Tibial artery (tissue), 4 donors: ENCODE measurements at places on chromosomes 5 and 9.
A peak's percentile ranks its signal among the peaks of the same experiment; 100 is the strongest.

DNA sequence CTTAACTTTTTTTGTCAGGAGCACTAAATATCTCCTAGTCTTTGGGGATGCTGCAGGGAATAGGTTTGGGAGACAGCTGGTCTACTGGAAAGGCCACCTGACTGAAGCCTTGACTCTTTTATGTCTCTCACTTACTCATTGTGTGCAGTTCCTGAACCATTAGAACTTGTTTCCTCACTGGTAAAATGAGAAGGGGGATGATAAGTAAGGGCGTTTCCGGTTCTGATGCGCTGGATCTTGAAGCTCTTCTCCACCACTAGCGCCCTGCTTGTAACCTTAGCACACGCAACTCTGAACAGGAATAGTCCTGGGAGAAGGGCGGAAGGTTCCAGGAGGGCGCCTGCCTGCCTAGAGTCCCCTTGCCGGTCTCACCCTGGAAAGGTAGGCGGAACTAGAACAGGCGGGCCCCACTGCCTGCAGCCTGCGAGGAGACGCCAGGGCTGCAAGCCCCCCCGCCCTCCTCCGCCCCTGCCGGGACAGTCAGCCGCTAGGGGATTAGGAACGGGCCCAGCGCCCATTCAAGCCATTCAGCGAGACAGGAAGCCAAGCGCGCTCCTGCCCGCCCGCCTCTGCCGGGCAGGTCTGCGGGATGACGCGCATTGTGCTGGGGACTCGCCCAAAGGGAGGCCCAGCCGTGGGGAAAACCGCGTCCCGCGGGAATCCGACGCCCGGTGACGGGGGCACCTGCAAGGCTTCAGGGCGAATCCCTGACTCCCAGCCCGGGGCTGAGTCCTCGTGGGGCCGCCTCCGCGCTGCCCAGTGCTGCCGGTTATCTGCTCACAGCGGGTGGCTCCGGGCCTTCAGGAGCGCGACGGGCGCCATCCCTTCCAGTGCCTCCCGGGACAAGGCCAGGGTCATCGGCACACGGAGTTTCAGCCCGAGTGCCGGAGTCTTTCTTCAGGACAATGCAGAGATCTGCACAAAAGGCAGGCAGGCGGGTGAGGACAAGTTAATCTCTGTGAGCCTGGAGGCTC lies 44.0 kb upstream of the XPA start:
- peak; percentile 26 for DNase-seq

DNA sequence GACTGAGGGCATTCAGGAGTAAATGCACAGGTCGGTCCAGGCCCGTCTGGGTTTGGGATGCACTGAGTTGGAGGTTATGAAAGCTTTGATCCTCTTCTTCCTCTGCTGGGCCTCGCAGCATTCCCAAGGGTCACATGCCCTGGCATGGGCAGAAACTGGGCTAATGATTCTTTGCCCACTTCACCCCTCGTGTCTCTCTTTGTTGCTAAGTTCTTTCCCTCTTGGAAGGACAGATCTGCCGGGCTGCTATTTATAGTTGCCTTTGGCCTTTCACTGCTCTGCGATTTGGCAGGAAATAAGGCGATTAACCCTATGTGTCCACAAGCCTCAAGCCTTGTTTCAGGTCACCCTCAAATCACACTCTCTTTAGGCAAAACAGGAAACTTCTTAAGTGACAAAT lies 66.9 kb downstream of the ENTREP1 start:
- no peak for DNase-seq

- no peak for DNase-seq
These were observed 323.9 kb upstream of the RORB start for GRCh38 chr9:74173284-74173683.

- no peak for DNase-seq
These were observed 777.1 kb downstream of the CDH18 start for GRCh38 chr5:19210886-19211285.

DNA sequence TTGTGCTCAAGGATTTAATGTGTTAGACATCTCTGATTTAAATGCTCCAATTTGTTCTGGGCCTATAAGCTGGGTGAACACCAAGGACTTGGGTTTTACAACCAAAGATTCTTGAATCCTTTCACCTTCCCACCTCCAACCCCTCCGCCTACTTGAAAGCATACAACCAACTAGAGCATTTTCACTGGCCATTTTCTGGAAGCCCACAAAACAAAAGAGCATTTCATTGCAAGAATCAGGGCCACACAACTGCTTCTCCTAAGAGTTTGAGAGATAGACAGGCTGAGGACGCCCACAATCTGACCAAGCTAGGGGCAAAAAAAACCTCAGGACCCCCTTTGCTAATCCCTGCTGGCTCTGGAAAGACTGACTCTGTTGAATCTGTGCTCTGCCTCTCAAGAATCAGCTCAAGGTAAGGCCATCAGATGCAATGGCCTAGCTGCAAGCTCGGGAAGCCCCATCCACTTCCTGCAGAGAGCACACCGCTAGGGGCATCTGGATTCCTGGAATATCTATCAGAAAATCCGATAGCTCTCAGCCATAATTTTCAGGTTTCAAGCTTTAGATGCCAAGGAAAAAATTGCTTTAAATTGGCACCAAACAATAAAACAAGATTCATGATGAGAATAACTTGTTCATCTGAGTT lies 57.7 kb downstream of the RETREG1 start:
- no peak for DNase-seq

DNA sequence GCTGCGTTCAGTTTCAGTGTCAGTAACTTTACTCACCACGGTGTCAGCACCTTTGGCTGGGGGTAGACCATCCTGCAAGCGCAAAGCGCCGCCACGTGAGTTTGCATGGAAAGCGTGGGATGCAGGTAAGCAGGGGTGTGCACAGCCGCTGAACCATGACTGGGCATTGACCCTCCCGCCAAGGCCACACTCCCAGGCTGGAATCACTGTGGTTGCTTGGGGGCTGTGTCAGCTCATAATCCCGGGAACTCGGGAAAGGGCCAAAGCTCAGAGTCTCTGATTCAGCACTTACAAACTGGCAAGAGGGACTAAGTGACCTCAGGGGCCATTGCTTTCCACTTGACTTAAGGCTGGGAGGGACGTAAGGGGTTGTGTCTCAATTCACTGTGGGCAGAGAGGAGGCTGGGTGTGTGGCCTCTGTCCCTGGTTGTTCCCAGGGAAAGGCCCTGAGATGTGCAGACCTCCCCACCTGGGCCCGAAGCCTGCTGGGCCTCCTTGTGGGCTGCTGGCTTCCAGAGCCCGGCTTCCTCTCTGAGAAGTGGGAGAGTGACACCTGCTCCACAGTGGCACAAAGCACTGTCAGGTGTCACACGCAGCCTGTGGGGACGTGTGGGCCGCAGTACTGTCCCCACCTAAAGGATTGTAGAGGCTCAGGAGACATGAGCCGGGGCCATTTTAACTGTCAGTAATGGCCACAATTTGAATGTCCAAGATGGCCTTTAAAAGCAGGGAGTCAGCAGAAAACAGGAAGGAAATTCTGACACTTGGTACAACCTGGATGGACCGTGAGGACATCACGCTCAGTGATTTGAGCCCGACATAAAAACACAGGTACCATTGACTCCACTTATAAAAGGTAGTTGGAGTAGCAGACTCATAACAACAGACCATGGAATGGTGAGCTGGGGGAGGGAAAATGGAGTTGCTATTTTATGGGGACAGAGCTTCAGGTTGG lies 16.7 kb downstream of the ABO start:
- DNase-seq: no peak

- DNase-seq: peak; percentile 83
These were observed 293.2 kb downstream of the ARHGAP26 start for GRCh38 chr5:143063175-143063970.

DNA sequence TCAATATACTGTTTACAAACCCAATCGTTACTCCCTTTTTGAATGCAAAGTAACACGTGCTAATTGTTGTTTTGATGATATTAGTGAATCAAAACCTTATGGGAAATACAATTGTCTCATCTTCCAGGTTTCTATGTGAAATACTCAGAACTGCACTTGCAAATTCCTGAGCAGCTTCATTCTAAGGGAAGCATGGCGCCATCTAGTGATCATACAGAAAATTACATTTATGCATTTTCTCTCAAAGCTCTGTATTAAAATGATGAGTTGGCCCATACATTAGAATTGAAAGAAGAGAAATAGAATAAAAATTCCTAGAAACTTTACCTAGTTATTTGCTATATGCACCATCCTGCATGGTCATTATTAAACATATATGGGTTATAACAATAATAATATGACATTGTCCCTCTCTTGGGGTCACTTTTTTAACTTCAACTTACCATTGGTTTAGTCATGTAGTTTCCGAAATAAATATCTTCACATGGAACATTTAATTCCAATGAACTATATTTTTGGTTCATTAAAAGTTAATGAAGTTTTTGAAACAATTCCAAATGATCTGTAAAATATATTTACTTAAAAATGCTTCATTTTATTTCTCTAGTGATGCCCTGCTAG lies 220.0 kb downstream of the PDE4D start:
- no peak for DNase-seq

- DNase-seq: no peak
These were observed 92.2 kb upstream of the TRPM3 start for GRCh38 chr9:71213633-71214032.

- DNase-seq: no peak
These were observed 4.3 kb downstream of the AQP3 start for GRCh38 chr9:33443047-33443446.

- no peak for DNase-seq
These were observed 55.0 kb downstream of the OXCT1 start for GRCh38 chr5:41815261-41815660.

- DNase-seq: no peak
These were observed 145.7 kb downstream of the NXNL2 start for GRCh38 chr9:88680505-88681160.

DNA sequence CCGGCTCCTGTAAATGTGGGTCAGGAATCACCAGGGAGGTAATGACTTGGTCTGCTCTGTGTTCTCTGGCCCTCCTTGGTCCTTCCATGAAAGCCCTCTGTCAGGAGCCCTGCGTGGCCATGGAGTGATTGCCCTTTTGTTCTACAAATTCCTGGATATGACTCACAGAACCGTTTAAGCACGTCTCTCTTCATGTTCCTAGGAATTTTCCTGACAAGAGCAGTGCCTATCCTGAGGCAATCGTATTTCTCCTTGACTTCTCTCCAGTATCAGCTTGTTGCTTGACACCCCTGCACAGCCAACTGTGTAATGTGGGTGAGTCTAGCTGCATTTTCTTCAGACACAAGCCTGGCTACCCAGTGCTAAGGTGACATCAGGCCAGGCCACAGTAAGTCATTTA lies 274.3 kb upstream of the ZNF462 start:
- DNase-seq: no peak

DNA sequence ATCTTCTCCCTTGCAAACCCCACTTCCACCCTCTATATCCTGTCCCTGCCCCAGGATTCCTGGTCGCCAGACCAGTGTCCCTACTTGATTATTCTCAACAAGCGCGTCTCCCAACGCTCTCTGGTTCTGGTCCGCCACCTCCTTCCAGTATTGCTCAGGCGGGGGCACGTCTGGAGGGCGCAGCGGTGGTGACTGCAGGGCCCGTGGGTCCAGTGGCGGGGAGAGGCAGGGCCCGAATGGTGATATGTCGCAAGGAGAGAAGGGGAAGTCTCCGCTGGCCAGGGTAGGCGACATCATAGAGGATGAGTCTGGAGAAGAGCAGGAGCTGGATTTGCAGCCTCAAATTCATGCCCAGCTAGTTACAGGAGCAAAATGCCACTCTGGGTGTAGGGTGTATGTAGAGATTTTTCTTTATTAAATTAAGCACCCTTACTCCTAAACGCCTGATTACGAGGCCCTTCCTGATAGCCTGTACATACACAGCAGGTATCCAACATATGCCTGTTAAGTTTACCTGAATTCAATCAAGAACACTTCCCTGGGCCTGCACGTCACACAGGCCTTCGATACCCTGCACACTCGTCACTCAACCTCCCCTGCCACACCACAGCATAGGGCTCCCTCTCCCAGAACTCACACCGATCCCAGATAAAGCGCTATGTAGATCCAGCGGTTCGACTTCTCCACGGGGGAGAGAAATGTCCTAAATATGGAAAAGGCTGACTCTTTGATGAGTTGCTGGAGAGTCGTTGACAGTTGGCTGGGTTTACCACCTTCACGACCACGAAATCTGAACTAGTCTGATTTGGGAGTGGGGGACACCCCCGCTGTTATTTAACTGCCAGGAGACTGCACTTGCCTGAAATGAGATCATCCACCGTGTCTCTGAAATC lies 4.8 kb downstream of the MCIDAS start:
- no peak for DNase-seq

- DNase-seq: no peak
These were observed 58.0 kb downstream of the PTPN3 start for GRCh38 chr9:109440117-109440515.

DNA sequence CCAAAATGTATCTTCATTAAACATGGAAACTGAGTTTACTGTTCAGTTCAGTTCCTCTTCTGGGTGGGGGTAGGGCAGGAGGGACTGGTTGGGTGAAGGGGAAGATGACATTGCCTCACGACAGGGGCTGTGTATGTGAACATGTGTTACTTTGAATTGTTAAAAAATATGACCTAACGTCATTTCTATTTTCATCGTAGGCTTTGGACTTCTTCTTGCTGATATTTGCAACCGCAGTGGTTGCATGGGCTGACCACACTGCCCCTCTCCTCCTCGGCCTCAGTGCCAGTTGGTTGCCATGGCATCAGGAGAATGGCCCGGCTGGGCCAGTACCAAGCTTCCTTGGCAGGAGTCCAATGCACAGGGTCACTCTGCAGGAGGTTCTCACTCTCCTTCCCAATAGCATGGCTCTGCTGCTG lies 41.5 kb downstream of the HACD4 start:
- peak; percentile 51 for DNase-seq

DNA sequence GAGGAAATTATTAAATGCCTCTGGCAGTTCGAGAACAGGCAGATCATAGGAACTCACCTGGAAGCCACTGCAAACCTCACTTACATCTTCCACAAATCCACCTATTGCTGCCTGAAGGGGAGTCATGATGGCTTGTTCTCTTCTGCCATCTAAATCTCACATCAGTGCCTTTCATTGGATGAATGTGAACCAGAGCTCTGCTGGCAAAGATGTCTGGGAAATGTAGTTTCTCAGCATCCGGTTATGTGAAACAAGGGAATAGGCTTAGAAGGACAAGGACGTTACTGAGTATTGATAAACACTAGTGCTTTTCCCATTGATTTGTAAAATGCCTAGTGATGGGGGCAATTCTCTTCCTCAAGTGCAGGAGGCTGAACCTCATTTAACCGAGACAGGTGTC lies 483.3 kb downstream of the ARHGEF28 start:
- DNase-seq: no peak

- no peak for DNase-seq
These were observed 125.3 kb upstream of the TMEM161B start for GRCh38 chr5:88393716-88394535.

DNA sequence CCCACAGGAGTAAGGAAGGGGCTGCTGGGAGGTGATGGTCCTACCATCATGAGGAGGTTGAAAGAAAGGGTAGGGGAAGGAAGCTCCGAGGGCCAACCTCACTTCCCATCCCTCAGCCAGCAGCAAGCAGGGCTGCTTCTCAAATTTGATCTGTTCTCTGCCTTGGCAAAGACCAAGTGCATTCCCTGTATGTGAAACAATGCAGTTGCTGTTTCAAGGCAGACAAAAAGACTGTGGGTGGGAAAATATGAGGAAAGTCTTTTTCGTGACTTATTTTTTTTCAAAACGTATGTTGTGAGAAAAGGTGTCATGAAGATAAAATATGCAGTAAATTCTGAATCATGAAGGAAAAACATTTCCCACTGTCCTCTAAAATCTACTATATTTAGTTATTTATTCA lies 165.9 kb downstream of the ARSB start:
- no peak for DNase-seq

GRCh38 chr9:2125906-2126305 lies 110.8 kb downstream of the SMARCA2 start:
- no peak for DNase-seq

- DNase-seq: no peak
These were observed 131.4 kb upstream of the SHB start for GRCh38 chr9:38200431-38200830.
